Left colon (tissue), 2 donors: ENCODE measurements at places on chromosomes 2 and 18. TPM values are rescaled to one million over a fixed set of nuclear protein-coding genes. Genes with fewer than 3 reads are reported as not detected.

The UCN gene
- total RNA-seq = 0.56 TPM

The RAB27B gene
- total RNA-seq = 16.0 TPM

DNA sequence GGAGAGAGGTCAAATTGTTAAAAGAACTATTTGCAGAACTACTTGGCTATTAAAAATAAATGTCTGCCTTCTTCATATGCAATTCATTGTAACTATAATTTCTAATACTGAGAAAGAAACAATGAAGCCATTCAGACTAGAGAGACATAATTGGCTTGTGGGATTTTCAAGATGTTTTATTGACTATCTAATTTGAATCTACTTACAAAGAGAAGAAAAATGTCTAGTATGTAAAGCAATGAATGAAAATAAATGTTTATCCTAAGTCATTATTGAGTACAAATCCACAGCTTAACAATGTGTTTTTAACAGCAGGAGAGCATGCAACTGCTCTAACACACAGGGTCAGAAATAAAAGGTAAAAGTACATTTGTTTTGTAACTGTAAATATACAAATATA is 19.2 kb downstream of the RMP24 start:
- DNase-seq = no peak

GRCh38 chr2:26640331-26640745 is 828 bp downstream of the CIB4 start:
- peak; percentile 21 for DNase-seq

DNA sequence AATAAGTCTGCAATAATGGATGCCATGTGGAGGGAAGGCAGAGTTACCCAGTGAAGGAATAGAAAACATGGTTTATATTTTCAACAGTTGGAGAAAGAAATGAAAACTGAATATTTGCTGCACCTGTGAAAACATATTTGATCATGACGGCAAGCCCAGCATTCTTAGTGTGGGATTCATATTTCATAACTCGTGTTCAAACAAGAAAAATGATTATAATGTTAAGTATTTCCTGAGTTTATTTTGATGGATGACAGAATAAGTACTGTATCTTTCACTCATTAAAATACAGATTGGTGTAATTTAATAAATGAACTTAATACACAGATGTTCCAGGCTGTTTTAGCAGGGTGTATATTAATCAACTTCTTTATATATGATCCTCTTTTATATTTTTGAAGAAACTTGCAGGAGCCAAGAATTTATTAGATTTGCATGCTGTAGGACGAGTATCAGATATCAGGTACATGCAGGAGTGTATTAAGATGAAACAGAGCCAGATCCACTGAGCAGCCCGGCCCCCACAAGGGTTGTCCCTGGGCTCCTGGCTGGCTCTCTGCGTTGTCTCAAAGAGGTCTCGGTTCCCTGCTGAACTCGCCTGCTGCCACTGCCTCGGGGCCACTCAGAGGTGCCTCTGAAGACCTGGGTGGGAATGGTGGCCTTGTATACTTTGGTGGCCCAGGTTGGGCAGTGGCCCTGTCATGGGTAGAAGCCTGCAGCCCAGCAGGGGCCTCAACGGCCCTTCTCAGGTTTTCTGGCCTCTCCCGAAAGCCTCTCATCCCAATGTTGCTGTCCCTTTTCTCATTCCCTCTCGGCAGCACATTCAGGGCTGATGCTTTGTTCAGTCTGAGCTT is 95.0 kb upstream of the LDAH start:
- no peak for DNase-seq
